ENCODE measurements at places on chromosomes 5 and 9.

- no peak for DNase-seq
These were observed 68.6 kb downstream of the GDNF start for GRCh38 chr5:37771203-37771611.

GRCh38 chr5:127806776-127807175 is 103.6 kb downstream of the CCDC192 start:
- no peak for DNase-seq

DNA sequence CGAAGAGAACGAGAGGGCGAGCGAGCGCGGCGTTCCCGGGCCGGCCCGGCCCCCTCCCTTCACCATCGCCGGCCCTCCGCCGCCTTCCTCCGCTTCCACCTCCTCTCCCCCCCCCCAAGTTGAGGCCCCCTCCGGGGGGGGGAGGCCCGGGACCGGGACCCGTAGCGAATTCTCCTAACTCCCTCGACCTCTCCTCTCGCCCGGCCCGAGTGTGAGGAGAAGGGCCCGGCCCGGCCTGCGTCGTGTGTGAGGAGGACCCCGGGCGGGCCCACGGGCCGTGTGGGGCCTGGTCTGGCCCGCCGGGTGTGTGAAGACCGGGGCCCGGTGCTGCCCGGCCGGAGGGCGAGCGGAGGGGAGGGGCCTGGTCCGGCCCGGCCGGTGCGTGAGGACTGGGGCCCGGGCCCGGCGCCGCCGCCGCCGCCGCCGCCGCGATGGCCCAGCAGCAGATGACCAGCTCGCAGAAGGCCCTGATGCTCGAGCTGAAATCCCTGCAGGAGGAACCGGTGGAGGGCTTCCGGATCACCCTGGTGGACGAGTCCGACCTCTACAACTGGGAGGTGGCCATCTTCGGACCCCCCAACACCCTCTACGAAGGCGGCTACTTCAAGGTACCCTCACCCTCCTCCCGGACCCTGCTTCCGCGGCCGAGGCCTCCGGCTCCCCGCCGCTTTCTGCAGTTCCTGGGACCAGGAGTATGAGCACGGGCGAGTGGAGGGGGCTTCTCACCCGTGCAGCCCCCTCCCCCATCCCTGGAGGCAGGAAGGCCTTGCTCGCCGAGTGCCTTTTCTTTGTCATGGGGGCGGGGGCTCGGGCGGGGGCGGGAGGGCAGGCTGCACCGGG is 587 bp downstream of the UBE2R2 start:
- DNase-seq: peak; percentile 57

GRCh38 chr9:70616228-70616990 is 202.0 kb upstream of the KLF9 start:
- DNase-seq: no peak

DNA sequence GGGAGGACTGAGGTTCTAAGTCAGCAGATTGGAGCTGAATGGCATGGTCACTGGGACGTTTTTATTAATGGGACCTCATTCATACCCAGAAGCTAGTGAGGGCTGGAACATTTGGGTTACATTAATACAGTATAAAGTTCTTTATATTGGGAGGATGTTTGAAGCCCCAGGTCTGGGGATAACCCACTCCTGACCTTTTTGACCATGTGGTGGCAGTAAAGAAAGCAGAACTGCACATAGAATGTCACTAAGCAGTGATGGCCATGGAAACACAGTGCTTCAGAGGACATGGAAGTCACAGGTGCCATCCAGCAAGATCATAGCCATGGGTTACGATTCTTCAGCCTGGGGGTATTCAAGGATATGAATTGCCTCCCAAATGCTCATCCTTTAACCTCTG is 176.0 kb downstream of the ATP10B start:
- DNase-seq: no peak

GRCh38 chr5:1161833-1162229 is 39.6 kb upstream of the SLC6A19 start:
- DNase-seq: peak; percentile 75

DNA sequence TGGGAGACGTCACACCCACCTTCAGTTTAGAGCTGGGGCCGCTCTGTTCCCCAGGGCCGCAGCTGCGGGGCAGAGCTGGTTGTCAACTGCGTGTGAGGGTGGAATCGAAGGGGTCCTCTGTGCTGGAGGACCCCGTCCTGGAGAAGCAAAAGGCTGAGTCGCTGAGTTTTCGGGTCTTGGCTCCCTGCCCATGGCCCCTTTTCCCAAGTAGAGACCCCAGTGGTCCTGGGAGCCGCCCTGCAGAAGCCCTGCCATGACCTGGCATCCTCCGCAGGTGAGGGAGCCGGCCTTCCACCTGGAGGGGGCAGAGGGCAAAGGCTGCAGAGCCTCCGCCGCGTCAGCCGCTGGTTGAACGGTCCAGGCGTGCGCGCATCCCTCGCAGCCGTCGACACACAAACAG is 90.4 kb upstream of the COL5A1 start:
- no peak for DNase-seq

- no peak for DNase-seq
These were observed 201.2 kb downstream of the EBF1 start for GRCh38 chr5:158898185-158899177.

DNA sequence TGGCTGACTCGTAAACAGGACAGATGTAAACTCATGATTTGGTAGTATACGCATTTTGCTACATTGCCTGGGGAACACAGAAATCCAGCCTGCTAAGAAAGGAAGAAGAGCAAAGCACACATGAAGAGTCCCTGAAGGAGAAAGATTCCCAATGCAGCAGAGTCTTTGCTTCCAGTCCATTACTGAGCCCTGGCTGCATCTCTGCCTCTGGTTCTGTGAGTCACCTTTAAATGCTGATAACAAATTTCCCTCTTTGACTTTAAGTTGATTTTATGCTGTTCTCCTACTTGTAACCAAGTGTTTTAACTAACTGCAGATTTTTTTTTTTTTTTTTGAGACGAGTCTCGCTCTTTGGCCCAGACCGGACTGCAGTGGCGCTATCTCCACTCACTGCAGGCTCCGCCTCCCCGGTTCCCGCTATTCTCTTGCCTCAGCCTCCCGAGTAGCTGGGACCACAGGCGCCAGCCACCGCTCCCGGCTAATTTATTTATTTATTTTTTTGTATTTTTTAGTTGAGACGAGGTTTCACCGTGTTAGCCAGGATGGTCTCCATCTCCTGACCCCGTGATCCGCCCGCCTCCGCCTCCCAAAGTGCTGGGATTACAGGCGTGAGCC is 8.5 kb upstream of the PRXL2C start:
- no peak for DNase-seq

- DNase-seq: no peak
These were observed 15.0 kb downstream of the GALNT10 start for GRCh38 chr5:154205441-154206117.

GRCh38 chr9:131393622-131394463 is at the start of gene PRRC2B:
Gene PRRC2B (plus strand): TSS chr9:131394086. CDS start chr9:131430145, 36,059 bp downstream.
- peak; percentile 78 for DNase-seq

DNA sequence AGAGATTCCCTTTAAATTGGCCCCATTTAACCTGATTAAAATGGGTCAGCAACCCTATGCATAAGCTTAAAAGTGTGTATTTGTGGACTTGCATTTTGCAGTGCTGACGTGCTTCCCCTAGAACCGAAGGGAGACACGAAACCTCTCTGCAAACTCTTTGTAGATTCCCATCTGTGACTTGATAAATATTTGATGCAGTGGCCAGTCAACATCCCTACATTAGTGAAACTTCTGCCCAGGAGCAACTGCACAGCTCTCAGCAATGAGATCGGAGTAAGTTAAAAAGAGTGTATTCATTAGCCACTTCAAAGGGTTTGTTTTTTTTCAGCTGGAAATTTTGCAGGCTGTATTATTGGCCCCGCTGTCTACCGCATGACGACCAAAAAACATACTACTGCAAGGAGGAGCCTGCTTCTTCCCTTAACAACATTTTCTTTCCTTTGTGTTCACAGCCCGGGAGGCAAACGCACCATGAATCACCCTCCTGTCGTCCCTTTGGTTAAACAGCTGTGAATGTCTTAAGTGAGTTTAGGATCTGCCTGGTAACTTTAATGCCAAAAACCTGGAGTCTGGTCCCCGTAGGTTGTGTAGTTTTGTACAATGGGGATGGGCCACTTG is 38.0 kb upstream of the TCERG1 start:
- no peak for DNase-seq

GRCh38 chr5:74673011-74673790 is 11.8 kb upstream of the HEXB start:
- peak; percentile 3 for DNase-seq

- DNase-seq: no peak
These were observed 7.8 kb upstream of the DDX41 start for GRCh38 chr5:177524539-177524900.

GRCh38 chr9:137049544-137050449 is 3.8 kb upstream of the NPDC1 start:
- DNase-seq: peak; percentile 58

- DNase-seq: no peak
These were observed 77.7 kb upstream of the SPEF2 start for GRCh38 chr5:35540002-35540401.

DNA sequence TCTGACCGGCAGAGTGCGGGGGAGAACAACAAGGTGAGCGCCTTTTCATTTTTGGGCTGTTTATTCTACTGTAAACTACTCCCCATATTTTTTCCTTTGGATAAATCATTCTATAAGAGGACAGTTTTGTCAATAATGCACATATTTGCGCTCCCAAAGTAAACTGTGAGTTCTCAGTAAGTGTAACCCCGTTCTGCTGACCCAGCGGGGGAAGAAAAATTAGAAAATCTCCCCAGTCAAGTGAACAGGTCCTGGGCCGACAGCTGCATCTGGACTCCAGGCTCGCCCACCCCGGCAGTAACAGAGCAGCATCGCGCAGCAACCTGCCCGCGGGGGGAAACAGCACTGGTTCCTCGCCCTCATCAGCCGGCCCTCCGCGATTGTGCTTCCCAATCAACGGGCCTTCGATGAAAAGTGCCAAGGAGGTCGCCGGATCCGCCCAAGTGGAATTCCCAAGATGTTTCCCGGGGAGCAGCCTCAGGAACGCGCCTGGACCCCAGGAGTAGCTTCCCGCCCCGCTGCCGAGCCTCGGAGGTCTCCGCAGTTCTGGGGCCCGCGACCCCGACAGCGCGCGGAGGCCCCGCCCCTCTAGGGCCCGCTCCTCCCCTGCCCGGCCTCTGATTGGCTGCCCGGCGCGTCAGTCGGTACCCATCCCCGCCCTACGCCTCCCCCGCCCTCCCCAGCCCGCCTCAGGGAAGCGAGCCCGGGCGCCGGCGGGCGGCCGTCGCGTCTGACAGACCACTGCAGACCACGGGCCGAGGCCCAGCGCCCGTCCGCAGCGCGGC is at the start of gene OTULINL:
Gene OTULINL, plus strand, starts transcription at position 687 of the 785 bp plus-strand sequence. CDS start 103 bp downstream, outside the sequence.
- DNase-seq: peak; percentile 70

- no peak for DNase-seq
These were observed 143.0 kb downstream of the GOLPH3 start for GRCh38 chr5:32031089-32031488.

DNA sequence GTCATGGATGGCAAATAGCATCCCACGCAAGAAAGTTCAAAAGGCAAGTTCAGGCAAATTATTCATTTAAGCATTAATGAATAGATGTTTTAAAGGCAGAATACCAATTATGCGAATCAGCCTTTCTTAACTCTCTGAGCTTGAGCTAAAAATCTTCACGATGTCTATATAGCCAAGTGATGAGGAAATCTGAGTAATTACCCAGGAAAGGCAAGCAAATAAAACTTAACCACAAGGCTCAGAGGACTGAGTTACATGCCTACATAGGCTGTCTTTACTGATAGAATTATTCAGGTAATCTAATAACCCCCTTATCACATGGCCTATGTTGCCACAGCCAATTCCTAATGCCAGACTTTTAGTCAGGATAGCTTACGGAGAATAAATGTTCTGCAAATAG is 120.8 kb upstream of the MTAP start:
- no peak for DNase-seq

- DNase-seq: no peak
These were observed 110.9 kb upstream of the DMAC1 start for GRCh38 chr9:7910426-7911020.

DNA sequence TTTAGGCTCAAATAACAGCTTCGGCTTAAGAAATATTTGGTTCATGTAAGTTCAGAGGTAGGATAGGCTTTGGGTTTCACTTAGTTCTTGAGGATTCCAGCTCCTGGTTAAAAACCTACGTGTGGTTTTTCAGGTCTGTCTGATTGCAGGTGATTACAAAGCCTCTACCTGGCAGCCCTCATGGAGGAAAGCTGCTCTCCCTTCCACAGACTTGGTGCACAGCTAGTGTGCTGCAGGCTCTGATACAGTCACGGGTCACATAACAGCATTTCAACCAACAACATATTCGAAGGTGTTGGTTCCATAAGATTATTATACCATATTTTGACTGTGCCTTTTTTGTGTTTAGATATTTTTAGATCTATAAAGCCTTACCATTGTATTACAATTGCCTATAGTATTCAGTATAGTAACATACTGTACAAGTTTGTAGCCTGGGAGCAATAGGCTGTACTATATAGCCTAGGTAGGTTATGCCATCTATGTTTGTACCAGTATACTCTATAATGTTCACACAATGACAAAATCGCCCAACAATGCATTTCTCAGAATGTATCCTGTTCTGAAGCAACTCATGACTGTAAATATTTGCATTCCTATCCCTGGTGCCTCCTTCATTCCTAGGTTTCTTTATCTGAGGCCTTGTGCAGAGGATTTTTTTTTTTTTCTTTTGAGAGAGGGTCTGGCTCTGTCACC is 8.0 kb upstream of the DCP2 start:
- DNase-seq: no peak

- no peak for DNase-seq
These were observed 560.5 kb upstream of the ADAMTS16 start for GRCh38 chr5:4579679-4580078.

DNA sequence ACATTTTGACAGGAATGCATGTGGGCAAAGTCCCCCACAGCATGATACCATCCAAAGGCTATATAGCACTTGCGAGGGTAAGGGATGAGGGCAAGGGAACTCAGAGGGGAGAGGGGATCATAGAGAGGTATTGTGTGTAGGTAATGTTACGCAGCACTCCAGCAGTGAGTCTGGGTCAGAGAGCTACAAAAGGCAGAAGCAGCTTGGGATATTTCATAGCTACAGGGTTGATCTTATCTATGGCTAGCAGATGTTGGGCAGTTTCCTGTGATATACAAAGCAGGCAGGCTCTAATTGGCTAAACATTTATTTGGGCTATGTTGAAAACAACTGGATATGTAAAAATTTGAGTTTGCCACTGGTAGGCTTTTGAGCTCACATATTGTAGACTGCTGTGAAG is 17.8 kb upstream of the SLCO4C1 start:
- no peak for DNase-seq

GRCh38 chr5:82346399-82347165 is 68.4 kb upstream of the RPS23 start:
- no peak for DNase-seq

DNA sequence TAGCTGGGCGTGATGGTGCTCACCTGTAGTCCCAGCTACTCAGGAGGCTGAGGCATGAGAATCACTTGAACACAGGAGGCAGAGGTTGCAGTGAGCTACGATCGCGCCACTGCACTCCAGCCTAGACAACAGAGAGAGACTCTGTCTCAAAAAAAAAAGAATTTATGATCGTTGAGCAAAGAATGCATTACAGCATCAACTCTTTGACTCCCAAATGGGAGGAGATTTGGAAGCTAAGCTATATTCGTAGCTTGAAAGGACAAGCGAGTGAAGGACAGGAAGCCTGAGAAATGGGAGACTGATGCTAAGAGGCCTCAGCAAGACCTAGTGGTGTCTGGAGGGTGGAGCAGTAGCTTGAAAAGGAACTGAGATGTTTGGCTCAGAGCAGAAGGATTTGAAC is 10.3 kb upstream of the CCIN start:
- DNase-seq: no peak
